ENCODE measurements at places on chromosomes 6 and 20.

DNA sequence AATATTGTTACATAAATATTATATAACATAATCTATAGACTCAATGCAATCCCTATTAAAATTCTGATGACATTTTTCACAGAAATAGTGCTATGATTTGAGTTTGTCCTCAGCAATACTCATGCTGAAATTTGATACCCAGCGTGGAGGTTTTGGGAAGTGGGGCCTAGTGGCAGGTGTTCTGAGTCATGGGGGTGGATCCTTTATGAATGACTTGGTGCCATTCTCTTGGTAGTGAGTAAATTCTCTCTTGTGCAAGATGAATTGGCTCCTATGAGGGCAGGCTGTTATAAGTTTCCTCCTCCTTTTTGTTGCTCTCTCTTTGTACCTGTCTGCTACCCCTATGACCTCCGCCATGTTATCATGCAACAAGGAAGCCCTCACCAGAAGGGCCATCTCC lies 65.8 kb downstream of the SHPRH start:
- no peak for DNase-seq

GRCh38 chr6:11851387-11851786 lies 72.8 kb upstream of the ADTRP start:
- DNase-seq = no peak

DNA sequence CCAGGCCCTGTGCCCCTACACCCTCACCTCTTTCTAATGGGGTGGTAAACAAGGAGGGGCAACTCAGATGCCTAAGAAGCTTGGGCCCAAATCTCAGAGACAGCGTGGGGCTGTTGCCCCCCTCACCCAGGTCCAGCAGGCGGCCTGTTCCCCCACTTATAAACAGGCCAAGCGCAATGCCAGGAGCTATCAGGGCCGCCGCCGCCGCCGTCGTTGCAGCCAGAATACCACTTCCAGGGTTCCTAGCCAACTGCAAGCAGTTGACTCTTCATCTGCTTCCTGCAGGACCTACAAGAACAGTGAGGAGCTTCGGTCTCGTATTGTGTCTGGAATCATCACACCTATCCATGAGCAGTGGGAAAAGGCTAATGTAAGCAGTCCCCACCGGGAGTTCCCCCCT lies 16.4 kb downstream of the PSMF1 start:
- no peak for DNase-seq

- DNase-seq = no peak
Measured at GRCh38 chr6:27551607-27552006, 78.7 kb upstream of the ZNF184 start.

Data from activated T-cell treated with anti-CD3 and anti-CD28 coated beads for 48 hours (primary cell).